ENCODE measurements at places on chromosomes 5 and 9.

GRCh38 chr5:80343067-80343466 lies 23.3 kb downstream of the SPZ1 start:
- DNase-seq, result no peak

GRCh38 chr5:15620501-15620900 lies 120.5 kb downstream of the FBXL7 start:
- DNase-seq, result no peak

DNA sequence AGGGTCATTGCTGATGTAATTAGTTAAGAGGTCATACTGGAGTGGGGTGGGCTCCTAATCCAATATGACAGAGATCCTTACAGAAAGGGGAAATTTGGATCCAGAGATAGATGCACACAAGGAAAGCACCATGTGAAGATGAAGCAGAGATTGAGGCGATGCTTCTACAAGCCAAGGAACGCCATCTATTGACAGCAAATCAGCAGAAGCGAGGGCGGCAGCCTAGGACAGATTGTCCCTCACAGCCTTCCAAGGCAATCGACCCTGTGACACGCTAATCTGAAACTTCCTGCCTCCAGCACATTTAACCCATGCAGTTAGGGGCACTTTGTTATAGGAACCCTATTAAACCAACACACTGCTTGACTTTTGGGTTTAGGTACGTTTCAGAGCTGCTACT lies 285.1 kb upstream of the DAP start:
- no peak for DNase-seq

DNA sequence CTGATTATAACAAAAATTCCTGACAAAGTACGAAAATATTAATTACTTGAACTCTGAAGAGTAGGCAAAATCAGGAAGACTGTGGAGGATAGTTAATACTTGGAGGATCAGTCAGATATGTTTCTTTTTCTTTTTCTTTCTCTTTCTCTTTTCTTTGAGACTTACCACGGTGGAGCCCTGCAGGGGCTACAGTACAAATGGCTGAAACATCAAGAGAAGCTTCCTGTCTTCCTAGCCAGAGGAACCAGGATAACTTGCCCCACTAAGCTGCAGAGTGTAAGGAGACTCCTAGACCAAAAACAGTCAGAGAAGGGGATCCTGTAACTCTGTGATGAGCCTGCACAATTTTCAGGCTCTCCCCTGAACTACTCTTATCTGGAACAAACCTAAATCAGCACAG lies 324.6 kb upstream of the TYRP1 start:
- no peak for DNase-seq

- DNase-seq, result no peak
Observed at GRCh38 chr5:139019880-139020279, 144.7 kb upstream of the LRRTM2 start.

GRCh38 chr5:62717301-62717933 lies 138.8 kb downstream of the LRRC70 start:
- DNase-seq, result no peak

GRCh38 chr5:172491481-172491880 lies 37.2 kb upstream of the SH3PXD2B start:
- DNase-seq, result no peak
